ENCODE measurements at places on chromosomes 2 and 18.
A peak's percentile ranks its signal among the peaks of the same experiment; 100 is the strongest.

DNA sequence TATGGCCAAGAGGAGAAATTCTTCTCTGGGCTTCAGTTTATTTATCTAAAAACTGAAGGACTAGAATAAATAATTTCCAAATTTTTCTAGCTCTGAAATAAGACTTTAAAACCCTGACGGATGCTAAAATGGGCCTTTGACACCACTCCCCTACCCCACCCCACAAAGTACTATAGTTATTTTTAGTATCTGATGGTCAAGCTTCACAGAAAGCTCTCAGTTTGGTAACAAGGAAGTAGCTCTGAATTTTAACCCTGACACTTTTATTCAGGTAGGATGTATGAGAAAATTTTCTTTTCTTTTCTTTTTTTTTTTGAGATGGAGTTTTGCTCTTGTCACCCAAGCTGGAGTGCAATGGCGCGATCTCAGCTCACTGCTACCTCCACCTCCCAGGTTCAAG lies 2.4 kb downstream of the RBKS start:
- DNase-seq = no peak

GRCh38 chr2:46770622-46771021 lies 145.0 kb downstream of the MCFD2 start:
- DNase-seq = no peak

- DNase-seq = no peak
Measured at GRCh38 chr2:238287737-238288649, at the start of gene PER2. TSS of gene PER2 (minus strand) at chr2:238288610. CDS start at chr2:238277936, 10,674 bp downstream.

- DNase-seq = no peak
Measured at GRCh38 chr2:127588241-127588640, 52.8 kb downstream of the MYO7B start.

DNA sequence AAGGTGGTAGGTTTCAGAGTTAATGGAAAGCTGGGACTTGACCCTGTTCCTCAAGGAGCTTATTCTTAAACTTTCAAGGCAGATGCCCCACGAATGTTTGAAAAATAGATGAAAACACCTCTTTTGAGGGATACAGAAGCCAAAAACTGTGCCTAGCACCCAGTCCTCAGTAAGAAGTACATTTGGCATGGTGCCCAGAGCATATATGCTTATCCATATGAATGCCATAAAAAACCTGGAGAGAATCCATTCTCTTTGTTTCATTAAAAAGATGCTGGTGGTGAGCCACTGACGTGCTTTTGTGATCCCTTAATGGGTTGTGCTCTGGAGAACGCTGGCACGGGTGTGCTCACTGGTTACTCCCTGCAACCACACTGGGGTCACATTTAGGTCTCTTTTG lies 69.0 kb downstream of the IL1R2 start:
- DNase-seq = no peak

GRCh38 chr2:156947261-156947660 lies 310.2 kb upstream of the GALNT5 start:
- DNase-seq = no peak

DNA sequence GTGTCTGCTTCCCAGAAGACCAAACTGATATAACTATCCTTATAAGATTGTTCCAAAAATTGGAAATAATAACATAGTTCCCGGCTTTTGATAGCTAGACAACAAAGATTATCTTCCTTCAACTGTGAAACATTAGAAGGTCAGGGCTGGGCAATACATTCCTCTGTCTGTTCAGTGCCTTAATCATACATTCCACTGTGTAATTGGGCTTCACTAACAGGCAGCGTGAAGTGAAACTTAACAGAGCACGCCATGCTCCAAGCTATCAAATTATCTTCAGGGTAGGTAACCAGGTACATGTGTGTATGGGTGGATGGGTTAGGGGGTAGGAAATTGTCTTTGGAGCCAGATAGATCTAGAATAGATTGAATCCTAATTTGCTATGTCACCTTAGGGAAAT lies 23.5 kb upstream of the ARL5A start:
- no peak for DNase-seq

DNA sequence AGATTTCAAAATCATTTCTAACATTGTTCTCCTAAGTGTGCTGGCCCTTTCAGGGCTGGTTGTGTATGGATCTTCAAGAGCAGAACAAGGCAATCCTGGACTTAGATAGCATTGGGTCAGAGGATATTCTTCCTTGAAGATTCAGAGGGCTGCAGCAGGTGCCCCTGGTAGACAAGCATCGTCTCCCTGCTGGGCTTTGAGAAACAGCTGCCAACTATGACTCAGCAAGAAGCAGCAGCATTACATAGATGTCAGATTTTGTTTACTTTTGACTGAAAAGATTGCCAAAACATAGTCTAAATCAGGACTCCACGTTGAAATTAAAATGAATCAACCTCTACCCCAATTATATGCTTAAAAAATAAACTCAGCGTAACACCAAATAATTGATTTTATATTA lies 618.8 kb downstream of the SOCS6 start:
- peak; percentile 80 for DNase-seq

GRCh38 chr2:174324530-174324929 lies 10.2 kb upstream of the SP9 start:
- DNase-seq = no peak

GRCh38 chr2:10954856-10955818 lies 43.4 kb downstream of the KCNF1 start:
- DNase-seq = no peak

DNA sequence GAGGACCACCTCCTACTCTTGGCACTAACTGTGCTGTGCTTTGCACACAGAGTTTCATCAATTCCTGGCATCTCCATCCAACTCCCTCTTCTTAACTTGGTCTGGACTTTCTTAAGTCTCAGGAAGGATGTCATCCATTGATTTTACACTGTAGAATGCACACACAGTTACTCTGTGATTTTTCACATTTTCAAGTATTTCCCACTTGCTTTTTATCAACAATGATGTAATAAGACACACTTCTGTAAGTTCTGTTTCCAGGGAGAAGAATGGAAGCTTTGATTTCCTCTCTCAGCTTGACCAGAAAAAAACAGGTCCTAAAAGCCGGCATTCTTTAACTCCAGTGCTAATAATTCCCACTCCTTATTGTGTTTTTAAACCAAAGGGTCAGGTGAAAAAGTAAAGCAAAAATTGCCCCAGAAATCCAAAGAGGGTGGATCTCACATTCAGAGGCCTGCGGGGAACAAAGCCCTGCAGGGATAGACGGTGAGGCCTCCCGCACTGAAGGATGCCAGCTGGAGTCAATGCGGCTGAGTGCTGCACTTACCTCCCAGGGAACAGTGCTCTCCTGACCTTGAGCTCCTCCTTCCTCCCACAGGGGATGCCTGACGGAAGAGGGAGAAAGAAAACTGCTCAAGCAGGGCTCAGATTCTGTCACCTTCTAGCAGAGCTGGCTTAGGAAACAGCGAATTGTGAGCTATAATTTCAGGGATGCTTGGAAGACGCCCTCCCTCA lies 83.1 kb downstream of the PDCL3 start:
- no peak for DNase-seq
